BE2C (cell line): ENCODE measurements at places on chromosomes 5 and 9.

- DNase-seq: peak; percentile 96
Observed at GRCh38 chr9:14314929-14315874, 1.3 kb upstream of the NFIB start.

- no peak for DNase-seq
Observed at GRCh38 chr5:10552183-10553143, 11.4 kb upstream of the ANKRD33B start.

- DNase-seq: peak; percentile 28
Observed at GRCh38 chr5:757346-757930, 27.1 kb downstream of the ZDHHC11B start.

GRCh38 chr5:116947691-116948528 lies 373.3 kb upstream of the SEMA6A start:
- peak; percentile 82 for DNase-seq

DNA sequence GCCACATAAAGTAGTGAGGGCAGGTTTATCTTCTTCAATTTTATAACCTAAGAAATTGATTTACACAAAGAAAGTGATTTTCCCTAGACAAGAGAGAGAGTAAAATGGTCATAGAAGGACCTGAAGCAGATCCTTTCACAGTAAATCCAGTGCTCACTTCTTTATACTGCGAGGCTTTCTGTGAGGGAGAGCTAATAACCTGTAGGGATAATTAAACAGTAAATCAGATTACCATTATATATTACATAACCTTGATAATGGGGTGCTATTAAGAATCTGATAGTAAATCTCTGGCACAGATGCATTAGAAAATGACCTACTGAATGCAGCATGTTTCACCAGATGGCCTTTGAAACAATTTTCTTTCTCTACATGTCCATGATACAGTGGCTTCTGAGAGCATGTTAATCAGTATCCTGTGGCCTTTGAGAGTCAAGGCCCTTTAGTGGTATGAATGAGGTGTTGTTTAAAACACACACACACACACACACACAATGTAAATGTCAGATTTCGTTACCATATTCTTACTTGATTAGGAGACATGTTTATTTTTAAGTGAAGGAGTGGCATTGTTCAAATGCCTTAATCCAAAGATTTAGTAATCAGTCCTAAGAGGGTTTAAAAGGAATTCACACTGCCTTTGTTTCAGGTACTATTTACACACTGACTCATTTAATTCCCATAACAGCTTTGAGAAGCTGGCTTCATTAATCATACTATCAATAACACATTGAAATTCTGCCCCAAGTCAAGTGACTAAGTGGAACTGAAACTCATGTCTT lies 124.7 kb downstream of the ALDH1A1 start:
- DNase-seq: no peak

- DNase-seq: no peak
Observed at GRCh38 chr9:116580853-116581252, 106.3 kb upstream of the TRIM32 start.

DNA sequence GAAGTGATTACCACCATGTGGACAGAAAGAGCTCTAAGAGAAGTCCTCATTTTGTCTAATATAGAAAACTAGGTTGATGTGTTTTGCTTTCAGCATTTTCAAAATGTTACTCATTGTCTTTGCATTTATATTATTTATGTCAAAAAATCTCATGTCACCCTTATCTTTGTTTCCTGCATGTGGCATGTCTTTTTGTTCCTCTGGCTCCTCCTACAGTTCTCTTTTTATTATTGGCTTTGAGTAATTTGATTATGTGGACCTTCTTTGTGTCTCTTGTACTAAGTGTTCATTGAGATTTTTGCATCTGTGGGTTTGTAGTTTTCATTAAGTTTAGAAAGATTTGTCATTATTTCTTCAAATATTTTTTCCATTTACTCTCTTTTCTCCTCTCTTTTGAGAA lies 58.8 kb downstream of the GNG10 start:
- DNase-seq: no peak

DNA sequence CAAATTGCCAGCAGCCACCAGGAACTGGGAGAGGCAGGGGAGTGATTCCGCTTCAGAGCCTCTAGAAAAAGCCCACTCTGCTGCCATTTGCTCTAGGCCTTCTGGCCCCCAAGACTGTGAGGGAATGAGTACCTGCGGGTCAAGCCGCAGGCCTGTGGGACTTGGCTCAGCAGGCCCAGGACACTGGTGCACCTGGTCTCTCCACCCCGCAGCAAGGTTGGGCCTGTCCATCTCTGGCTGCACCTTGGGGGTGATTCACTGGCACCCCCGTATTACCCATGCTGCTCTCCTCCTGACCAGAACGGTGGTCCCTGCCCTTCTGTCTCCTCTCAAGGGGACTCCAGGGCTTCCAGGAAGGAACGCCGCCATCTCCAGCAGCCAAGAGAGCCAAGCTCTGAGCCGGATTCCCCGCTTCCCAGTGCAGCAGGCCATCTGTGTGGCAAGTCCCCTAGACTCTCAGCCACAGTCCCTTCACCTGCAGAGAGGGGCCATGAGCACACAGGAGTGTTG lies 78.4 kb upstream of the OLFM1 start:
- DNase-seq: no peak

- no peak for DNase-seq
Observed at GRCh38 chr9:5263351-5264218, 32.4 kb downstream of the INSL4 start.

DNA sequence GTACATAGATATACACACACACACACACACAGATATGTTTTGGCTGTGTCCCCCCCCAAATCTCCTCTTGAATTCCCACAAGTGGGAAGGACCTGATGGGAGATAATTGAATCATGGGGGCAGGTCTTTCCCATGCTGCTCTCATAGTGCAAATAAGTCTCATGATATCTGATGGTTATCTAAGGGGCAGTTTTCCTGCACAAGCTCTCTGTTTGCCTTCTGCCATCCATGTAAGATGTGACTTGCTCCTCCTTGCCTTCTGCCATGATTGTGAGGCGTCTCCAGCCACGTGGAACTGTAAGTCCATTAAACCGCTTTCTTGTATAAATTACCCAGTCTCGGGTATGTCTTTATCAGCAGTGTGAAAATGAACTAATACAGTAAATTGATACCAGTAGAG lies 15.9 kb upstream of the ALDOB start:
- DNase-seq: no peak

DNA sequence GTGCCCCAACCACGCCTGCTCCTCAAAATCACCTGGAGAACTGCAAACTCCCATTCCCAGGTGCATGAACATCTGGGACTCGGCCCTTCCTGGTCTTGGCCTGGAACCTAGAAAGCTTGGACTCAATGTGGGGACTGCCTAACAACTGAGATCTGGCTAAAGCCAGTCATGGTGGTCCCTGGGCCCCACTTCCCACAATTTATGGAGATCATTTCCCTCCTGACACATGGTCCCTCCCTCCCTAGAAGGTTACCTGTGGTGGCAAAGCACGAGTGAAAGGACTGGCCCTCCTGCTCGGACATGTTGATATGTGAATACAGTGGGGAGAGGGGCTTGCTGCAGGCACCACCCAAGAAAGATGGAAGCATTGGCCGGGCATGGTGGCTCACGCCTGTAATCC lies 18.8 kb downstream of the BICD2 start:
- no peak for DNase-seq

- DNase-seq: peak; percentile 68
Observed at GRCh38 chr5:42949348-42950115, 90.6 kb downstream of the ANXA2R start.

- no peak for DNase-seq
Observed at GRCh38 chr5:15753752-15754151, 253.8 kb downstream of the FBXL7 start.

DNA sequence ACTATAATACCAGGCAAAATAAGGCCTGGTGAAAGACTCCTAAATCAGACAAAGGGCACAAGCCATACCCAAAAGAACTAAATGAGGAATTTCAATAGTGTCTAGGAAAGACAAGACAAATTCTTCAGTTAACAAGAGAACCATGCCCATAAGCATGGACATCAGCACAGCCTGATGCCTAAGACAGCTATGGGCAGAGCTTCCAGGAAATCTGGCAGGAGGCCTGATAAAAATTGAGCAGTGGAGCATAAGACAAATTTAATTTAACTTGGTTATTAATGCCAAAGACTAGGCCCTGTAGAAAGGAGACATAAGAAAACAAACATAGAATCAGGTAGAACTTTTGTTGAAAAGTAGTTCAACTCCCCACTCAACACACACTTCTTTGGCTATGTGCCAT lies 17.3 kb downstream of the KLHL3 start:
- peak; percentile 24 for DNase-seq

- no peak for DNase-seq
Observed at GRCh38 chr5:137600721-137601360, 101.7 kb upstream of the SPOCK1 start.

- peak; percentile 61 for DNase-seq
Observed at GRCh38 chr9:137085920-137086530, 760 bp upstream of the MAN1B1 start.

- DNase-seq: no peak
Observed at GRCh38 chr5:116144103-116144502, 59.3 kb downstream of the COMMD10 start.

GRCh38 chr9:5920860-5921328 lies 30.2 kb downstream of the MLANA start:
- no peak for DNase-seq

DNA sequence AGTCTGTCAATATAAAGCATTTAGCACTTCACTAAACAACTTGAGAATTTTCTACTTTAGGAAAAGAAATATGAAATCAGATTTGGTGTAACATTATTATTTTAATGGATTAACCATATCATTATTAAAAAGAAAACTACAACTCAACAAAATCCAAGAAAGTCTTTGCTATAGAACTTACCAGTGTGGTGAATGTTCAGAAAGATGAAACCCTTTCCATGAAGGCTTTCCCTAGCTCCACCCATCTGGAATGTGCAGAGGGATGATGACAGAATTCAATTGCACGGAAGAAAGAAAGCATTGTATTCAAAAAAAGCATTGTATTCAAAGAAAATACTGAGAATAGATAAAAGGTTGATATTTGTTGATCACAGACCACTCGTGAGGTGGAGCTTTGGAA lies 328.6 kb upstream of the NUDT12 start:
- DNase-seq: no peak

- no peak for DNase-seq
Observed at GRCh38 chr5:18018472-18018871, 384.2 kb downstream of the TAF11L14 start.
